ENCODE measurements at places on chromosomes 7 and 10. TPM values are rescaled to one million over a fixed set of nuclear protein-coding genes. Genes with fewer than 3 reads are reported as not detected.

Gene LIPM
- not detected for total RNA-seq

Gene CYP3A7
- total RNA-seq, result not detected

Gene TMEM196
- not detected for total RNA-seq

Gene PDCD11
- total RNA-seq, result 53.2 TPM

Gene ADCY1
- total RNA-seq, result 8.4 TPM

Gene GIMAP7
- not detected for total RNA-seq

Gene ENO4
- not detected for total RNA-seq

Gene SEC23IP
- total RNA-seq, result 29.7 TPM
